ENCODE measurements at places on chromosomes 12 and 14. TPM values are rescaled to one million over a fixed set of nuclear protein-coding genes. Genes with fewer than 3 reads are reported as not detected.

The VRTN gene
- total RNA-seq, result 1.5 TPM

The KRT71 gene
- total RNA-seq, result not detected

The TPH2 gene
- not detected for total RNA-seq

The OTUB2 gene
- total RNA-seq, result 7.0 TPM

The FOXM1 gene
- 92.2 TPM for total RNA-seq

The LRP1-AS gene
- total RNA-seq, result not detected

The KRT74 gene
- not detected for total RNA-seq

The RNASE8 gene
- total RNA-seq, result not detected

The OLR1 gene
- not detected for total RNA-seq

The UBR7 gene
- total RNA-seq, result 17.2 TPM

The CLEC4E gene
- total RNA-seq, result not detected

The NPFF gene
- total RNA-seq, result not detected

The CDC42BPB gene
- 105 TPM for total RNA-seq

The NRXN3 gene
- total RNA-seq, result 22.1 TPM

The KRT2 gene
- total RNA-seq, result not detected

The RPL36AL gene
- total RNA-seq, result 149 TPM

The CGRRF1 gene
- 19.3 TPM for total RNA-seq

The ZNF219 gene
- total RNA-seq, result 111 TPM

The FAM90A1 gene
- not detected for total RNA-seq

The LMO3 gene
- total RNA-seq, result 39.4 TPM

The PLEKHD1 gene
- 2.0 TPM for total RNA-seq

The ANKRD33 gene
- 0.14 TPM for total RNA-seq

The HCAR3 gene
- total RNA-seq, result not detected

The ANO4 gene
- 0.38 TPM for total RNA-seq

The MYO1A gene
- total RNA-seq, result 1.6 TPM

The ATG14 gene
- 14.9 TPM for total RNA-seq

The MARK3 gene
- 138 TPM for total RNA-seq

The TMEM132C gene
- 0.31 TPM for total RNA-seq
